ENCODE measurements at places on chromosomes 5 and 9.

DNA sequence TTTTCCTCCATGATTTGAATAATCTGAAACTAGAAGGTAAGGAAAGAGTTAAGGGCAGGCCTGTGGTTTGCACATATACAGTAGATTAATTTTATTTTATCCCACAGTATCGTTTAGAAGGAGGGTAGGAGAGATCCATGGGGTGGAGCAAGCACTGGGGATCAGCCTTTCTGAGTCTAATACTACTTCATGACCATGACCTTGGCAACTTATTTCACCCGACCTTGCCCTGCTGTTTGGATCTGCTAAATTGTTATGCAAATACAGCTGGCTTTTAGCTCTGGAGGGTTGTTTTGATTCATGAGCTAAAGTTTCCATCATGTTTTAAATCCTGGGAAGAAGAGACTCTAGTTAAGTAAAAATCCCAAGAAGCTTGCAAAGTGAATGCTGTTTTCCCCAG, 864 bp upstream of the GRIN3A start:
- DNase-seq, result no peak

DNA sequence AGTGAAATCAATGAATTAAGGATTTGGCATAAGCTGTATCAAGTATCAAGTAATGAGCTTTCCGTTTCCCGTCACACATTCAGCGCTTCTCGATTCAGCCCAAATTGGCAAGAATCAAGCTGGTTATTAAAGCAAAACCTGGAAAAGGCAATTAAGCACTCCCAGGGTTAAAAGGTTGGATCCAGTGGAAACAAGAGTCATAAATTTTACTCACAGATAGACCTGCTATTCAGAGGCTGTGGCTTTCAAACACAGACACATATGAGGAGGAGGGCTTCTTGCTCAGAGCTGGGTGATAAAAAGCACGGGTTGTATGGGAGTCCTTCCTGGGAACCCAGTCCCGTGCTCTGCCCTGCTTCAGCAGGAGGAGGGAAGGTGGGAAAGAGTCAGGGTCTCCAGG, 112.3 kb upstream of the CXCL14 start:
- DNase-seq, result no peak

- peak; percentile 42 for DNase-seq
Observed at GRCh38 chr5:137365126-137365865, 133.8 kb downstream of the SPOCK1 start.

- DNase-seq, result peak; percentile 27
Observed at GRCh38 chr5:62312036-62312435, 6.0 kb downstream of the KIF2A start.

DNA sequence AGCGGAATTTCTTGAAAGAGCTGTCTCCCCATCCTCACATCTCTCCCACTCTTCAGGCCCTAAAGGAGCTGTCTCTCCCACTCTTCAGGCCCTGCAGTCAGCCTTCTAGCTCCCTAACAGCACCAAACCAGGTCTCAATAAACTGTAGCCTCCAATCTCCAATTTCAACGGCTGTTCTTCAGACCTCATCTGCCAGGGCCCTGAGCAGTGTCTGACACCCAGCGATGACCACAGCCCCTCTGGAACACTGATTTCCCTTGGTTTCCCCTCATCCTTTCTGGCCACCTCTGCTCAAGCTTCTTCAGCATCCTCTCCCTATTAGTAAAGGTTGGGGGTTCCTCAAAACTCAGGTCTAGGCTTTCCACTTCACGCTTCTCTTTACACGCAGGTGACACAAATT, 1.6 kb upstream of the P4HA2 start:
- no peak for DNase-seq

GRCh38 chr5:15073453-15073852, 201.9 kb upstream of the ANKH start:
- no peak for DNase-seq

- DNase-seq, result no peak
Observed at GRCh38 chr5:179619776-179620175, 3.7 kb downstream of the HNRNPH1 start.

GRCh38 chr9:104092875-104093600, 1.1 kb upstream of the SMC2 start:
- no peak for DNase-seq
